T-helper 2 cell (primary cell): ENCODE measurements at places on chromosomes 4 and X.

- no peak for DNase-seq
These were observed 11.7 kb upstream of the FAT4 start for GRCh38 chr4:125303058-125303457.

- DNase-seq, result no peak
These were observed 5.7 kb downstream of the NIPAL1 start for GRCh38 chr4:48022192-48022799.

DNA sequence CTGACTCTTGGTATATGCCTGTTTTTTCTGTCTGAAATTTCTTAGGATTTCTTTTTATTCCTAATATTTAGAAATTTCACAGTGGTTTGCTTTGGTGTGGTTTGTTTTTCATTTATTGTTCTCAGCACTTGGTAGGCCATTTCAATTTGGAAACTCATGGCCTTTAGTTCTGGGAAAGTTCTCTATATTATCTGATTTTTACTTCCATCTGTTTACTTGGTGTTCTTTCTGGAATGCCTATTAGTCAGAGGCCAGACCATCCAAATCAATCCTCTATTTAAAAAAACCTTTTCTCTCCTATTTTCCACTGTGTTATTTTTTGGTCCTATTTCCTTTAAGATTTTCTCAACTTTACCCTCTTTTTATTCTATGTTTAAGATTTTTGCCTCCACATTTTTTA, 188.1 kb upstream of the SFRP2 start:
- no peak for DNase-seq

GRCh38 chr4:94436512-94436911, 15.2 kb upstream of the PDLIM5 start:
- no peak for DNase-seq

DNA sequence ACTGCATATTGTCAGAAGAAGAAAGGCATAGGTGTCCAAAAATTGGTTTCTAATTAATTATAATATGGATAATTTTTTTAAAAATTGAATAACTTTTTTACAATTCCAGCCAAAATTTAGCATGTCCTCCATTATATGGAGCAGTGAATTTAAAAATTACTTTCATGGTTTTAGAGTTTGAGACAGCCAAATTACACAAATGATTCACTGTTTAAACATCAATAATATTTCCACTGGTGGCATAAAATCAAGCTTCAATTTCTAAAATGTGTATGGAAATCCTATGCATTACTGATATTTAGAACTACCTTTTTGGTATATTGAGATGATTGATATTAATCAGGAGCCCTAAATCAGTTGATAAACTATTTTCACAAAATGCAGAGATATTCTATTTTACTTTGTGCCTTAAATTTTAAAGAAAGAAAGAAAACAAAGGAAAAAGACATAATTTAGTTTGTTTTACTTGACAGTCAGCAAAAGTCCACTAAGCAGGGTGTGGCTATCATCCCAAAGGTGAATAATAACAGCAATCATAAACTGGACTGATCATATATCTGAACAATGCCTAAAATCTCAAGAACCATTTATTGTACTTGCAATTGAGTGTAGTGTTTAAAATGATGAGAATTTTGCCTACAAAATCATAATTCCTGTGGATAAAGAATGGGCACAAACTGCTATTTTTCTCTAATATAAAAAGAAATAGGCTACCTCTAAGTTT, 34.2 kb downstream of the KLHL34 start:
- no peak for DNase-seq
